ENCODE measurements at places on chromosomes 7 and 10.

DNA sequence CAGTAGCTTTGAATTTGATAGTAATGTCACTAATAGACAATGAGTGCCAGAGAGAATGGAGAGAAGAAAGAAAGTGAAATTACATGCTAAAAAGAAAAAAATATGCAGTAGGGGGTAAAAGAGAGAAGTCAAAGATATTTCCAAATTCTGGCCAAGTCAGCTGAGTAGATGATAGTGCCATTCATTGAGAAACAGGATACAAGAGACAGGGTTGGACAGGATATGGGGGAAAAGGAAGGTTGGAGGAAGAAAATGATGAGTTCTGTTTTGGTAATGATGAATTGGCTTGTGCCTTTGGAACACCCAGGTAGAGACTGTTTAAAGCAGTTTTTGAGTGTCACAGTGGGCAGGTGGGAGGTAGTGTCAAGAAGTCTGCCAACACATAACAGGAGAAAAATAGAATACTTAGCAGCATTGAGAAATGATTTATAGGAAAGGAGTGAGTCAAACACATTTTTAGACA is 78.3 kb downstream of the LRRC17 start:
- peak; percentile 18 for DNase-seq

GRCh38 chr10:116737627-116738327 is 4.6 kb downstream of the HSPA12A start:
- no peak for DNase-seq

- DNase-seq, result peak; percentile 85
These were observed at the start of gene RBAK for GRCh38 chr7:5045558-5046396. RBAK (plus strand) TSS chr7:5045860; CDS start chr7:5048077, 2,217 bp downstream.

DNA sequence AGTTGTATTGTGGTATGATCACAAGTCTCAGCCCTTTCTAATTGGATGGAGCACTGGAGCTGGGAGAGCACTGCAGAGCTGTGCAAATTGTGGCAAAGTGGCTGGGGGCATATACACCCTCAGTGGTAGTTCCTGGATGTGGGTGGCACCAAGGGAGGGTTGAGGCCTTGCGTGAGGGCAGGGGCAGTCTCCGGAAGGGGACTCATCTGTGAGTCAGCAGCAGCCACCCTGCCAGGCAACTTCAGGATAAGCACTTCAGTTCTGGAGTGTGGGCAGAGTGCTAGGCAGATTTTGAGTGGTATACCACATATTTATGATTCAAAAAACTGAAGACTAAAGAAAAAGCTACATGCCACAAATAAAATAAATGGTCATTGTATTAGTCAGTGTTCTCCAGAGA is 210.5 kb downstream of the ETV1 start:
- DNase-seq, result peak; percentile 46

- peak; percentile 66 for DNase-seq
These were observed 7.7 kb upstream of the OPN1SW start for GRCh38 chr7:128783143-128783861.

- no peak for DNase-seq
These were observed 48.6 kb upstream of the APBB1IP start for GRCh38 chr10:26389533-26389932.

DNA sequence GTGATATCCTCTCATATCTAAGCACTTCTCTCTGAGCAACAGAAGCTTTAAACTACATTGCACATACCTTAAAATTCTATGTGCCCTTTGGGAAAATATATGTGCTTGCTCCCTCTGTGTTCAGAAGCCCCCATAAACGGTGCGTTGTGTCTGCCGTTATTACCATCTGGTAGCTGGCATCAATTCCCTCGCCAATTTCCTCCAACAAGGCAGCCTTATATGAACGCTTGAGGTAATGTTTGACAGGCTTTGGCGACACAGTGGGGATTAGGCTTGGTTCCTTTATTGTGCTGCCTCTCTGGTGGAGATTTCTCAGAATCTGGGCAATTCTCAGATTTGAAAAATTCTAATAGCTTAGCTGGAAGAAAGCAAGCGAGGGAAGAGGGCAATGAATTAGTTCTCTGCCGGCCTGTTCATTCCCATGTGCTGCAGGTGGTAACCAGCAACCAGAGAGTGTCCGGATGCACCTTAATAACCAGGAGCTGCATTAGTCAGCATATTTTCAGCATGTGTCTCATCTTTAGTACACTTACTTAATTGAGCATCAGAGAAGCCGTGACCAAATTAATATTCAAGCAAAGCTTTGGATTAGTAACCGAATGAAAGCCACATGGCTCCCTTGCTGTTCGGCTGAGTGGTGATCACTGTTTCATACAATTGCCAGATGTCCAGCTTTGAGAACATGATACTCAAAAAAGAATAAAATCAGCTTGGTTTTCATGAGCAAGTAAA is 7.3 kb upstream of the PPP1R17 start:
- DNase-seq, result no peak

DNA sequence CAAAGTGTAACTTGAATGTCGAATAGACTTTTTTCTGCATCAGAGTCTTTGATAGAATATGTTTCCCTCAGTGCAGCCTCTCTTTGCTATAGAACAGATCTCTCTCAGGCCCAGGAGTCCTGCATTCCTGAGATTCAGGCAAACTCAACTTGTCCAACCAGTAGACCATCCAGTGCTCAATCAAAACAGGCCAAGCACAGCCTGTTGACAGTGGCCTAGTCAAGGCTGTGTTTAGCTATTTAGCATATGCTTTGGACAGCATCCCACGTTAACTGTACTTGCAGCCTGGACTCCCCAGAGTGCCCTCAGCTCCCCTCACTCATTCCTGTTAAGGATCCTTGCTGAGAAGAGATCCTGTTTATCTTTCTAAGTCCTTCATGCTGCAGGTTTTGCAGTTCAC is 16.3 kb downstream of the OR6V1 start:
- no peak for DNase-seq

- DNase-seq, result no peak
These were observed 18.5 kb downstream of the AKR1B15 start for GRCh38 chr7:134567368-134567767.

DNA sequence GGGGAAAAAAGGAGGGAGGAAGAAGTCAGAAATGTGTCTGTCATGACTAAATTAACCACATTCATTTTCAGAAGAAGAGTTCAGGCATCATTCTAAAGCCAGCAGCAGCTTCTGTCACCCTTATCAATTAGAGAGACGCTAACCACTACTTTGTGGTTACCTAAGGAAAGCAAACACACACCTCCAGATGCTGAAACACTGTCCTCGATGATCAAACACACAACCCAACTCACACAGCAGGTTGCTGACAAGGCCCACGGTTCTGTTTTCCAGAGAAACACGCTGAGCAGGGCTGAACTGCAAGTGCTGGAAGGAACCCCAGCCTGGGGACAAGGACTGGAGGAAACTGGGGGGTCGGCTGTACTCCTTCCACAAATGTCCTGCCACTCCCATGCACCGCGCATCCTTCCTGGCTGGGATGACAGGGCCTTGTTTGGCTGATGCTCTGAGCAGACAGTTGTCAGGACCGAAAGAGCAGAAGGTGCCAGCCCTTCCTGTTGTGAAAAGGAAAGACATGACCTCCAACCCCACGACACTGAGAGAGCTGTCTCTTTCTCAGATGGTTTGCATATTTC is 36.6 kb downstream of the PRKCQ start:
- no peak for DNase-seq

DNA sequence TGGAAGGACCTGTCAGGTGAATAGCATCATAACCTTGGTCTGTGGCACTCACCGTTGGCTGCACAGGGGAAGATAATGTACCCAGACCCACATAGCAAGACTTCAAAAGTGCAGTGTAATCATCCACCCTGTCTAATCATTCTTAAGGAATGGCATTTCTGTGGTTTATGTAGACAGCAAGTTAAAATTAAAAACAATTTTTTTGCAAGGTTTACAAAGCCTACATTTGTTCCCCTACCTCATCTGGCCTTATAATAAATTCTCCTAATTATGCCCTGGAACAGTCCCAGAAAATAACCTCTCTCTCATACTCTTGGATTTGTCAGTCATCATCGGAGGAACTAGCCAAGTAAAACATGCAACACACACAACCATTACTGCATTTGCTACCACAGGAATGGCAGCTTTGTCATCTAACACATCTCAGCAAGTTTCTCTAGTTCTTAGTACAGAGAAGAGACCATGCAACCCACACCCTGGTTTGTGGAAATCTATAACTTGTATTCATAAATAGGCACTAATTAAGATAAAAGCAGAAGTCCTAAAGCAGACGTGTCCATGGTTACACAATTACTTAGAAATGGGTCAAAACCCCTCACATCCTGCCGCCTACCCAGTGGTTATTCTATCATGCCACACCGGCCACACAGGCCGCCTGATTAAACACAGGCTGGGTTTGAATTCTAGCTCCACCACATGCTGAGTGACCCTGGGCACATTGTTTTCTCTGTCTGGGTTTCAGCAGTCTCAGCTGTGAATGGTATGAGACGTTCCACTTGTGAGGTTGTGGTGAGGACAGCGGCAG is 19.1 kb downstream of the ABLIM1 start:
- DNase-seq, result peak; percentile 91

- DNase-seq, result no peak
These were observed 382.4 kb downstream of the ARL4A start for GRCh38 chr7:13069841-13070240.

DNA sequence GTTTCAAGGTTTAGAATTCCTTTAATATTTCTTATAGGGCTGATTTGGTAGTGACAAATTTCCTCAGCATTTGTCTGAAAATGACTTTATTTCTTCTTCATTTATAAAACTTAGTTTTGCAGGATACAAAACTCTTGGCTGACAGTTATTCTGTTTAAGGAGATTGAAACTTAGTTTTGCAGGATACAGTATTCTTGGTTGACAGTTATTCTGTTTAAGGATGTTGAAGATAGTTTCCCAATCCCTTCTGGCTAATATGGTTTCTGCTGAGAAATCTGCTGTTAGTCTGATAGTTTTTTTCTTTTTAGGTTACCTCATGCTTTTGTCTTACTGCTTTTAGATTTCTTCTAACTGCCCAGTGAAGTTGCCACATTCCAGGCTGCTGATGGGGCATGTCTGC is 186.8 kb downstream of the ITGB1 start:
- no peak for DNase-seq

GRCh38 chr7:157139111-157139809 is 534 bp downstream of the UBE3C start:
- DNase-seq, result peak; percentile 15

GRCh38 chr7:2149672-2150444 is 82.9 kb downstream of the MAD1L1 start:
- DNase-seq, result no peak

DNA sequence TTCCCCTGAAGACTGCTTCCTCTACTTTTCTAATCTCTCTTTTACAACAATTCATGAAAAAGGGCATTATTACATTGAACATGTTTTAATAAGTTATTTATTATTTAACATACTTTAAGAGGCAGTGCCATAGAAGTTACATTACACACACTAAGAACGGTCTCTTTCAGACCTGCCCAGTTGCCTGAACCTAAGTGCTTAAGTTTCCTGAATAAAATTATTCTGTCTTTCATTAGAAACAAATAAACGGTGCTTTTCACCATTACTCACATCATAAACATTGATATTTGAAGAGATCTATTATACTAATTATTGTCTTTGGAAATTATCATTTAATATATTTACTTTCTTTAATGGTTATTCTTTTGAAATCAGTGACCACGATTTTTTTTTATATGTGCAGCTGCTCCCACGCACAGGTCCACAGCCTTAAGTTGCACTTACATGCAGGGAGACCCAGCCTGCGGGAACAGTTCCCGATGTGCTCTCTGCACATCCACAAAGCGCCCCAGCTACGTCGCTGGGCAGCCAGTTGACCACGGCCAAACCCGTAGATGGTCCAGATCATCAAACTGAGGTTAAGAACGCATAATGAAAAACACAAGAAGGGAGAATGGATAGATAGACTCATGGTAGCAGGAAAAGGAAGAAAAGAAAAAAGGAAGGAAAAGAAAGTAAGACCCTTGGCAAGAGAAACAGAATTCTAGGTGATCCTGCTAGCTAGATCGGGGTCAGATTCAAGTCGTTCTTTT is 437.0 kb upstream of the MGMT start:
- no peak for DNase-seq

GRCh38 chr7:49878089-49878488 is 104.7 kb downstream of the VWC2 start:
- no peak for DNase-seq

- no peak for DNase-seq
These were observed 182.0 kb upstream of the PHYHIPL start for GRCh38 chr10:58994226-58995057.

GRCh38 chr7:36746347-36746746 is 22.1 kb upstream of the AOAH start:
- no peak for DNase-seq

GRCh38 chr10:326350-326749 is 191.1 kb downstream of the ZMYND11 start:
- DNase-seq, result no peak

Data from stromal cell of bone marrow (primary cell).